Natural killer cell (primary cell): ENCODE measurements at places on chromosomes 11 and 22. TPM values are rescaled to one million over a fixed set of nuclear protein-coding genes. Genes with fewer than 3 reads are reported as not detected.

Gene PGA5
- not detected for total RNA-seq

Gene UPB1
- total RNA-seq: 0.33 TPM

DNA sequence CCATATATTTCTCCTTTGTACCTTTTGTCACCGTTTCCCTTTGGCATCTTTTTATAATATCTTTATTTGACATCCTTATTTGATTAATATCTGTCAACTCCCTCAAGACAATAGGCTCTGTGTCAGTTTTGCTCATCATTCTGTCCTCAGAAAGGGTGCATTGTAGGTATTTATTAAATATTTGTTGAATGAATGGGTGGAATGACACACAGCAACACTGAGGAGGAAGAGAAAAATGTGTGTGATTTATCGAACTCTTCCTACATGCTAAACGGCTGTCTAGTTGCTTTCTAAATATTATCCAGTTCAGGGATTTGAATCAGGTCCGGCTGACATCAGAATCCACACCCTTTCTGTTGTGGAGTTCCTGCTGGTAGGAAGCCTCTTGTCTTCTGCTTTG lies 98.2 kb downstream of the NAV2 start:
- H3K27me3 ChIP-seq: no peaks in the 10 kb centered on the region
- no peak overlapping the region for H3K27ac ChIP-seq
- H3K4me3 ChIP-seq: no peak overlapping the region
- DNase-seq: no peak

GRCh38 chr11:21190181-21190580 lies 520.8 kb downstream of the NELL1 start:
- H3K4me1 ChIP-seq: no peaks in the 10 kb centered on the region
- no peaks in the 10 kb centered on the region for H3K36me3 ChIP-seq
- no peak for DNase-seq

GRCh38 chr11:113272927-113273615 lies 41.3 kb upstream of the TTC12 start:
- H3K4me1 ChIP-seq: no peaks in the 10 kb centered on the region
- no peak overlapping the region for H3K27ac ChIP-seq
- H3K4me3 ChIP-seq: no peak overlapping the region
- DNase-seq: no peak
- peaks cover 57% of the 10 kb centered on the region for H3K36me3 ChIP-seq
- H3K27me3 ChIP-seq: no peaks in the 10 kb centered on the region
